ENCODE measurements at places on chromosomes 6 and 20.

GRCh38 chr20:37350649-37351574 lies 5.0 kb downstream of the SRC start:
- no peak for DNase-seq

GRCh38 chr6:115982453-115982852 lies 78.2 kb downstream of the FRK start:
- DNase-seq: no peak

DNA sequence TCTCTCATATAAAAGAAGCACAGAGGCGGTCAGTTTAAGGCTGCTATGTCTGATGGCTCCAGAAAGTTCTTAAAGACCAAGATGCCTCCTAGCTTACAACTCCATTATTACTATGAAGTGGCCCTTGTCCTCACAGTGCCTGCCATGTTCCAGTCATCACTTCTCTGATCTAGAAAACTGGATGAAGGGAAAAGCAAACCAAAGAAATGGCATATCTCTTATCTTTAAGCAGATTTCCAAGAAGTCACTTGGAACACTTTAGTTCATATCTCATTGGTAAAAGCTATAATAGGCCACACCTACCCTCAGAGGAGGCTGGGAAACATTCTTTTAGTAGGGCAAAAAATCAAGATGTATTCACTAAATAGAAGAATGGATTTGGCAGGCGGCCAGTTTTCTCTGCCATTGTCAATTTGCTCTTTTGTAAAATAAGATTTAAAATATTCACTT lies 289.6 kb downstream of the TBC1D7 start:
- DNase-seq: no peak

DNA sequence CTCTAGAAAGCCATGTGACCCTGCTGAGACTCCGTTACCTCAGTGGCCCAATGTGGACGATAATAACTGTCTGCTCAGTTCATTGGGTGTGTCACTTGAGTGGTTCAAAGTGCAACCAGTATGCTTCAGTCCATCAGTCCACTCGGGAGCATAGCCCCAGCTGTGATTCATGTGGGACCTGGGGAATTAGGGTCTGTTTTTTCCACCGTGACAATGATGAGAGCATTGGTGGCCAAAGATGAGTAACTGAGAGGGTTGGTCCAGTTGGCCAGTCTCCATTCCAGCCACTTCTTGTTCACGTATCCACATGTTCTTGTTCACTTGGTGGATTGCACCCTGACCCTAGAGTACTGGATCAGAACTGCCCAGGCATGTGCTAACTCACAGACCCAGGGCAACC lies 403.6 kb downstream of the CD83 start:
- no peak for DNase-seq

GRCh38 chr6:44641344-44642031 lies 254.0 kb downstream of the CDC5L start:
- DNase-seq: no peak

DNA sequence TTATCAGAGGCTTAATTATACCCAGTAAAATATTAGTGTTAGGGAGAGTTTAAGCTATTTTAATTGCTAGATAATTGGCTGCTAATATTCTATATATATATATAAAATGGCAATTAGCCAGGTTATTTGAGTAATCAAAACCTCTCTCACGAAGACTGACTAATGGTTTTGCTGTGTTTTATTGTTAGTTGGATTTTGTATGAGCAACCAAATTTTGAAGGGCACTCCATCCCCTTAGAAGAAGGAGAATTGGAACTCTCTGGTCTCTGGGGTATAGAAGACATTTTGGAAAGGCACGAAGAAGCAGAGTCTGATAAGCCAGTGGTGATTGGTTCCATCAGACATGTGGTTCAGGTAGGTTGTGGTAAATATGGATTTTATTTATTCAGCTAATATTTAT lies 102.2 kb downstream of the RTN4IP1 start:
- DNase-seq: no peak

DNA sequence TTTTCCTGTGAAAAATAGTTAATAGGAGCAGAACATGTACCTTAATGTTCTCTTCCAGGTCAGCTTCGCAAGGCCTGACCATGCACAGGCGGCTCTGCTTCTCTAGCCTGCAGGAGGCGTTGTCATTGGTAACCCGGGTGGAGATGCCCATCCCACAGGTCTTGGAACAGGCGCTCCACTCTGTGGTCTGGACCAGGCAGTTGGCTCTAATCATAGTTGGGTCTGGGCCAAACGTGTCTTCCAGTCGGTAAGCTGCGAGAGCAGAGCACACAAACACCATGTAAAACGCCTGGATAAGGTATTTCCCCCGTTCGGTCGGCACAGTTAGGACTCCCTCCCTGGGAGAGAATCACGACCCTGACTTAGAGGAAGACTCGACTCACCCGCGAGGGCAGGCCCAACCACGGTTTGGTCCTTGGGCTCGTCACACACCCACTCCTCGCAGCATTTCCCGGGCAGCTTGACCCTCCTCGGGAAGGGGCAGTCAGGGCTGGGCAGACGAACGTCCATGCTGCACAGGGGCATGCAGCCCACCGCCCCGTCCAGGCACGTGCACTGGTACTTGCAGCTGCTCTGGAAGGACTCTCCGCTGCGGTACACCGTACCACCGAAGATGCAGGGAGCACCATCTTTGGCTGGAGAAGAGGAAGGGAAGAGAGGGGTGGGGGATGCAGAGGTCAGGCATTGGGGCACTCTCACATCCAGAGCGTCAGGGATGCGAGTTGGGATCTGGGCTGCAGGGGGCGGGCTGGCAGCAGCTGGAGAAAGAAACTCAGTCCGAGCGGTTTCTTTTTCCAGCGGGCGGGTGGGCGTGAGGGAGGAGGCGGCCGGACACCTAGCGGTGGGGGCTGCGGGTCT lies 1.0 kb downstream of the CCN2 start:
- DNase-seq: peak; percentile 4

- DNase-seq: no peak
These were observed 8.5 kb upstream of the PBOV1 start for GRCh38 chr6:138226700-138227315.

GRCh38 chr20:38635721-38636288 lies 34.2 kb downstream of the ARHGAP40 start:
- no peak for DNase-seq

DNA sequence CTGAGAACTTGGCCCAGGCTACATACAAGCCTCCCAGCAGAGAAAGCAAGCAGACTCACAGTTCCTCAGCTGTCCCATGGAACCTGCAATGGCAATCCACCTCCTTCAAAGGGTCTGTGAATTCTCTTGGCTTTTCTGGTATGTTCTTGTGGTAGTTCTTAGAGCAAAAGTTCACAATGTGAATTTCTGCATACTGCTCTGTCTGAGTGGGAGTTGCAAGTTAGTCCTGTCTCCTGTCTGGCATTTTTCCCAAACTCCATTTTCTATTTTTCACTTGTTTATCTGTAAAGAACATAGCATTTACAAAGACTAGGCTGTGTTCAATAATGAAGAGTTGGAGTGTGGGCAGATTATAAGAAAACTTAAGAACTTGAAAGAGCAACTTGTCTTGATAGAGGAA lies 269.9 kb downstream of the BCKDHB start:
- DNase-seq: no peak

DNA sequence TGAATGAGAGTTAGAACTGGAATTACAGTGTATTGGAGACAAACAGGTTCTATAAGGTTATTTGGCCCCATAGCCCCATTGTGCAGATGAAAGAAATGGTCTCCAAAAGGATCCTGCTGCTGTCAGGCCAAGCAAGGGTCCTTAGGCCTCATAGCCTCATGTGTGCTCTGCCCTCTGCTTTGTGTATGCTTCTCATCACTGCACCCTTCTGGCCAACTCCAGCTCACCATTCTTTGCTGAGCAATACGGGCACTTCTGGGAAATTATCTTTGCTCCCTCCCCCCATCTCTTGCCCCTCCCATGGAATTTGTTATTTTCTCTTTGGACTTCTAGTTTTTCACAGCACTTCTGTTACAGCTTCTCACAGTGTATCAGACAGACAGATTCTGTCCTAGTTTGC lies 298.8 kb downstream of the FOXA2 start:
- no peak for DNase-seq

GRCh38 chr6:109048176-109048575 lies 46.5 kb downstream of the SESN1 start:
- DNase-seq: no peak

DNA sequence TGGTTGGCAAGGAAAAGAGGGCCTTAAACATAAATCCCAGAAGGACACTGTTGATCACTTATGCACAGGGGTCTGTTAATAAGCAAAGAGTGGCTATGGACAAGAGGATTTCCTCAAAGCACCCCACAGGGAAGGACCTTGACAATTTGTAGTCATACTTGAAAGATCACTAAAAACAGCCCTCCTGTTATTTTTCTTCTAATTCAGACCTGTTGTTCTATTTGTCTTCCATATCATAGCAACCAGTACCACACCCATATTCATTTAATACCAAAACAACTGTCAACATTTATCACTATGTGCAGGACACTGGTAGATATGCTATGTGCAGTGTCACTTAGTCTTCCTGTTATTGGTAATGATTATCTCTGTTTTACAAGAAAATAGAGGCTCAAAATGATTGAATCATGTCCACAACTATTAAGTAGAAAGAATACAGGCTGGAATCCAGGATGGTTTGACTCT lies 3.2 kb upstream of the DYNLRB1 start:
- no peak for DNase-seq

GRCh38 chr6:169139179-169139971 lies 114.3 kb downstream of the THBS2 start:
- no peak for DNase-seq

DNA sequence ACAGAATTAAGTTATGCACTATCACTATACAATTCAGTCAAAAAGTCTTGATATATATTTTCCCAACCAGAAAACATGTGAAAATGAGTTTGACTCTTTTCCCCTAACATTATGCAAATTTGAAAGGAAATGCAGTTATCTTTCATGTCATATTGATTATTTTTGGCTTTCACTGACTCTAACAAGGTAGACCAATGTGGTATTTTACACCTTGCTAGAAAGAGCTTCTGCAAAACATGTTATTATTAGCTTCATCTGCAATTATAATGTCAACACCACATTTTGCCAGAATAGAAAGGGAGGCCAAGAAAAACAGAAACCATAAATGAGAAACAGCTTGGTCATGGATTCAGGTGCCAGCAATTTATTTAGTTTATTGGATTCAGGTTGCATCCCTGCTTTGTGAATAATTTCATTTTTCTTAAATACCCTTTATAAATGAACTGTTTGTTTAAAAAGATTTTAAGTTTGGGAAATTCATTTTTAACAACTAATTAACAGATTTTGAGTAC lies 226.1 kb upstream of the GJE1 start:
- DNase-seq: no peak

DNA sequence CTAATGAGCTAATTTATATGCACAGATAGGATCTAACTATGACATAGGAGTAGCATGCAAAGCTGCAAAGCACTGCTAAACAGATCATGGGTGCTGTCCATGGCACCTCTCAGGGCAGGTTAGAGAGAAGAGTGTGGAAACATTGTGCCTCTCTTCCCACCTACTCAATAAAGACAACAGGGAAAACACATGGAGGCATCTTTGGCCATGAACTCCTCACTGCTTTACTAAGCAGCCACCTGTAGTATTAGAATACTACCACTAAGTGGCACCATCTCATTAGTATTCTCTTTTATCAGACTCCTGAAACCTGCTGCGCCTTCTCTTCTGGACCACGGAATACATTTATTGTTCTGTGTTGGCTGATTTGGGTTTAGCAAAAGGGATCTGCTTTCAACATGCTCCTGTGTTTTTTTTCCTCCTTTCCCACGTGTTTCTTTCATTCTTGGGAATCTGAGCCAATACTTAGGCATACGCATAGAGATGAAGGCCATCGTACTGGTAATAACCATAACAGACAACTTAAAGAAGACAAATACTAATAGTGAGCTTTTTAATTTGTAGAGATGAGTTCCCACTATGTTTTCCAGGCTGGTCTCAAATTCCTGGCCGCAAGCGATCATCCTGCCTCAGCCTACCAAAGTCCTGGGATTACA lies 9.4 kb upstream of the HDDC2 start:
- peak; percentile 15 for DNase-seq

GRCh38 chr6:122129313-122130025 lies 270.0 kb upstream of the HSF2 start:
- no peak for DNase-seq

DNA sequence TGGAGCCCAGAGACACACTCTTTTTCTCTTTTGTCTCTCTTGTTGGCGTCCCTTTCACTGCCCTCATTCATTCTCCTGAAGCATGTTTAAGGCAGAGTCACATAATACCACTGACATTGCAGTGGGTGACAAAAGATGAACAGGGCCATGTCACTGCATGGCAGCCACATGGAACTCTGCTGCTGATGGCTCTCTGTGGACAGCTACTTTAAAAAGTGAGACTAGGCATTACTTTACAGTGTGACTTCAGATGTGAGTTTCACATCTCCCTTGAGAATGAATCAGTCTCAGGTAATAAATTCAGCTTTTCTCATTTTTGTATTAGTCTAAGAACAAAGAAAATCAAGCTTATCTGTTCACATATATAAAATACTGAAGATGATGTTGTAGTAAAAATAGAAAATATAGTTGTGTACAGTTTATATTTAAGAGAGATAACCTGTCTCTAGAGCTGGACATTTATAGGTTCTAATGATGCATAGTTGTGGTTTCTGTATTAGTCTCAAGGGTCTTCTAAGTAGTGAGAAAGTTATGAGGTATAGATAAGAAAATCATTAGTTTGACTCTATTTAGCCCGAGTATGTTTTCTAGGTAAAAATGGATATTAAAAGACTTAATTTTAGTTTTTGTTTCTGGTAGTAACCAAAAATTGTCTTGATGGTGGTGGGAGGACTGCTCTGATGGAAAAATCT lies 6.1 kb downstream of the MRS2 start:
- no peak for DNase-seq

GRCh38 chr20:46361381-46361780 lies 45.0 kb downstream of the ELMO2 start:
- no peak for DNase-seq

DNA sequence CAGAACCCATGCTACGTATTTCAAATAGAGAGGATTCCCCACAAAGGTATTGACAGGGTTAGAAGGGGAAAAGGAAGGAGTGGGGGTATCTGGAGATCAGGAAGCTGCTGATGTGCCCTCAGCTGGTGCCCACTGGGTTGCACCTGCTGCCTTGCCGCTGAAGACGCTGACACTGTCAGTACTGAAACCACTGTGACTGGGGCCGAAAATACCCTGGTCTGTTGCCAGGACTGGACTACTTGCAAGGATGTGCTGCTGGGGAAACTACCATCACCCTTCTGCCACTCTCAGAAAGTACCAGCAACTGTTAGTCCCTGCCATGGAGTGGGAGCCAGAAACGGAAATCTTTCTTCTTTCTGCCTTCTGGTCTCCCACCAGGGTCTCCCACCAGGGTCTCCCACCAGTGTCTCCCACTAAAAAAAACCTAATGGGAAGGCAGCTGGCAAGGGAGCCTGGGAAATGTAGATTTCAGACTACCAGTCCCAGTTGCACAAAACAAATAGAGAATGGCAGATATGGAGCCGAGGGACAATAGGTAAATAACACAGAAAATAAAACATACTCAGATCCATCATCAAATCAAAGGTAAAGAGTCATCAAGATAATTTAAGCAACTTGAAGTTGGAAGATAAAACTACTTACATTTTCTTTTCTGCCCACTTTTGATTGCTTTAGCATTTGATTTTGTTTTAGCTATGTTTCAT lies 204.8 kb downstream of the TPBG start:
- DNase-seq: no peak

Measured in NCI-H2107 (cell line).